ENCODE measurements at places on chromosomes 16 and 17.
A peak's percentile ranks its signal among the peaks of the same experiment; 100 is the strongest.

DNA sequence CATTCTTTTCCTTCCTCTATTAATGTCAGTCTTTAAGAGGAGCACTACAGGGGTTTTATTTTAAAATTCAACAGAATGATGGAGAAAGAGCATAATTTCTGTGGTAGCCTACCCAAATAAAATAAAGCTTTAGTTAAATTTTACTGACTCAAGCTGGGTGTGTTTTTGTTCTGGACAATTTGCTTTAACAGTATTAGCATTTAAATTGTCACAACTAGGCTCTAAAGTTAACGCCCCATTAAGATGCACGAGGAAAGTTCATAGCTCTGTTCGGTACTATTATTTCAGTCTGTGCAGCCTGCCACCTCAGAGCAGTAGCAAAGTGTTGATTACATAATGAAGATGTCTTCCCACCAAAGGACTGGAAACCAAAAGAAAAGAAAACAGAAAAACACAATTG lies 52.0 kb downstream of the CDK12 start:
- no peak for DNase-seq

DNA sequence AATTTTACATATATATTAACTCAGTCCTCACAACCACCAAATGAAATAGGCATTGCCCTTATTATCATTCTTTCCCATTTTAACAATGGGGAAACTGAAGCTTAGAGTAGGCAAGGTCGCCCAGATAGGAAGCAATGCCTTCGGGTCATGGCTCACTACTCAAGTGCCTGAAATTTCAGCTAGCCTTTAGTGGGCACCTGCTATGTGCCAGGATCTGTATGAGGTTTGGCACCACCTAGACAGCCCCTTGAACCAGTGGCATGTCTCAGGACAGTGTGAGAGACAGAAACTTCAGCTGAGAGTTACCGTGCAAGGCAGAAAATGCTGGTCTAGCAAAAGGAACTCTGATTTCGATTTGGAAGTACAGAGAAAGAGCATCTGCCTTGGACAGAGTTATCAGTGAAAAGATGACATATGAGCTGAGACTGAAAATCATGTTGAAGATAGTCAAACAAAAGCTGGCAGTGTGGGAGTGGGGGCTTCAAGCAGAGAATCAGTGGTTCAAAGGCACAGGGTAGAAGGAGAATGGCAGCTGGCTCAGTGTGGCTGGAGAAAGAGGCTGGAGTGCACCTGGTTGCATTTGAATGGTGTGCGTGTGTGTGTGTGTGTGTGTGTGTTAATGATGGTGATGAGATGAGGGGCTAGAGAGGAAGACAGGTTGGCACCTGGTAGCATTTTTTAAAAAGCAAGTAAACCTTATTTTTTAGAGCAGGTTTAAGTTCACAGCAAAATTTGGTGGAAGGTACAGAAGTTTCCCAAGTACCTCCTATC lies 29.1 kb downstream of the CDH13 start:
- DNase-seq: no peak

- no peak for DNase-seq
Observed at GRCh38 chr17:55588446-55589242, 77.4 kb upstream of the SMIM36 start.

DNA sequence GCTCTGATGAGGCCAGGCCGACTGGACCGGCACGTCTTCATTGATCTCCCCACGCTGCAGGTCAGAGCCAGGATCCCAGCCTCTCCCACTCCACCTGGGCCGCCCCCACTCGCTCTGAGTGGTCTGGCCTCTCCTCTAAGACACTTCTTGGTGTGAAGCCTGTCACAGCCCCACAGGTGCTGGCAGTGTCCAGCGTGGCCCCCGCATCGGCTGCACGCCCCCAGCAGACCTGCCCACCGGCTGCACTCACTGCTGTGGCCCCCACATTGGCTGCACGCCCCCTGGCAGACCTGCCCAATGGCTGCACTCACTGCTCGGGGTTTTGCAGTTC lies 15.8 kb upstream of the RPL13 start:
- no peak for DNase-seq

DNA sequence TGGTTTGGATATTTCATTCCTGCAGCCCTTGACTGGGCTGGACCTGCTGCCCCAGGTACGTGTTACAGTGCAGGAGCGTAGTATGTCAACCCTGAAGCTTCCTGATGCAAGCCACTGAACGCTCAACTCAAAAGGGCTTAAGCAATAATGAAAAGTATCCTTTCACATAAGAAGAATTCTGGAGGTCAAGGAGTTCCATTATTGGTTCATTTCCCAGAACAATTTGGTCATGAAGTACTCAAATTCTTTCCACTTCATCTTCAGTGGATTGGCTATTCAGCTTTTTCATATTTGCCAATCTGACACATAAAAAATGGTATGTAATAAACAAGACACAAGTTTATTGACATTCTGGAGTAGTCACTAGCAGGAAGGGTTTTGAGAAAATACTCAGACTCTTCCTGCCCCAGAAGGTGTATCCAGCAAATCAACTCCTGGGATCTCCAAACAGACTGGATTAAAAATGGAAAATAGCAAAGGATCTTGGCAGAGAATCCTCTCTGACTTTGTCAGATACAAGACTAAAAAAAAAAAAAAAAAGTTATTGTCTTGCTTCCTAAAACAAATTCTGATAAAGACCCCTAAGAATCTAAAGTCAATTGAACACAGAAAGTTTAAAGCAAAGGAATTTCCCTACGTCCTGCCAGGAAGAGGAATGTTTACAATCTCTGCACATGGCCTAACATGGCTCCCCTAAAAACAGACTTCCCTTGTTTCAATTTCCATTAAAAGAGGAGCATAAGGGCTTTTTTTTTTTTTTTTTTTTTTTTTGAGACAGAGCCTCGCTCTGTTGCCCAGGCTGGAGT lies 37.5 kb upstream of the WSB1 start:
- DNase-seq: peak; percentile 85

DNA sequence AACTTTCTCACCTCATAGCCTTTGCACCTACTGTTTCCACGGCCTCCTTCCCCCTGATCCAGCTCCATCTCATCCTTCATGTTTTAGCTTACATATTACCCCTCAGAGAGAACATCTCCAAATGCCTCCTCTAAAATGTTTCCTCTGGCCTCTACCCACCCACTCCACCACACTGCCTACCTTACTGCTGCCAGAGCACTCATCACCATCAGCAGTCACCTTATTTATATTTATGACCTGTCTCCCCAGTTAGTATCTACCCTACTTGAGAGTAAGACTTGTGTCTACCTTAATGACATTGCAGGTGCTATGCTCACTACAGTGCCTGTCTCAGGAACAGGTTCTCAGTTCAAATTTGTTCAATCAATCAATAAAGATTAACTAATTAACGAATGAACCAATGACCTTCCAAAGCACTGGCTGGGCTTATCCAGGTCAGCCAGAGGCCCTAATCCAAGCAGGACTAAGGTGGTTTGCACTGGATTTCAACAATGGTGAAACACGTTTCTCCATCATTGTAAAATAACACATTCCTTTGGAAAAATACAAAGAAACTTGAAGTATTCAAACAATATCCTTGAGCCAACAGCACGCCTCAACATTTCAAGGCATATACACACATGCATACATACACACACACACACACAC lies 41.1 kb downstream of the AMFR start:
- DNase-seq: no peak

- no peak for DNase-seq
Observed at GRCh38 chr17:66406701-66407644, 104.6 kb downstream of the PRKCA start.

GRCh38 chr16:56425439-56425832 lies at the start of gene AMFR:
TSS of gene AMFR (minus strand) at chr16:56425545. CDS start at chr16:56425327, 218 bp downstream.
- peak; percentile 22 for DNase-seq

- peak; percentile 37 for DNase-seq
Observed at GRCh38 chr16:528111-529011, 849 bp downstream of the CAPN15 start.

DNA sequence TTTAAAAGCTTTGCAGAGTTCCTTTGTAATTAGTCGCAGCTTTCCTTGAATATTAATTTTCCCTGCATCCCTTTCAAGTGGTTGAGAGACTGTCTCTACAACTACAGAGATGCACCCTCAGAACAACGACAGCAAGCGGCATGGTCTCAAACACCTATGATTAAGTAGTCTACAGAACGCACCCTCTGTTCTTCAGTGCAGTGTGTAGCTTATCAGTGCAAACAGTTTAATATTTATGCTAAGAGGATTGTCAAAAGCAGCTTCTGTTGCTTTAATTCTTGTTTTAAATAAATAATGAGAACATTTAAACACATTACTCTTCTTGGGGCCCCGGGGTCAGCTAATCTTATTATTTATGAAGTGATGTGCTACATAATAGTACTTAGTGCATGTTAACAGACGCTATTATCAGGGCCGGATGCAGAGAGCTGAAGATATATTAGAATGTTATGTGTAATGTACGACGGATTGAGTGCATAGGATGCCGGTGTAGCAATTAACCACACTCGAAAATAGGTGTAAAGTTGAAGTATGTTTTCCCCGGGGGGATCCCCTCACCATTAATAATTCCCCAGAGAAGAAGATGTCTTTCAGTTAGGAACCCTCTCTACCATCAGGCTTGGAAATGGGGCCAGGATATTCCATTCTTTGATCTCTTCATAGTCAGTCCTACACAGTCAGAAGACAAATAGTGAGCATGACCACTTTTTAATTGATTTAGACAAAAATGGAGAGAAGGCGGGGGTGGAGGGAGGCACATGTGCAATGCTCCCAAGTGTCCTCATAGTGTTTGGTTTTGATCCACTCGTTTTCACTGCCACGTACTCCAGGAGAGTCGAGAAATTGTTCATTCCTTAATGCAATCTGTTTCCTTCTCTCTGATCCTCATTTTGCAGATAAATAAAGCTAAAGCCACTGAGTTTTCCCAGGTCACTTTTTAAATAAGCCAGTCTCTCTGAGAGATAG lies 176.3 kb downstream of the IRX3 start:
- DNase-seq: no peak

DNA sequence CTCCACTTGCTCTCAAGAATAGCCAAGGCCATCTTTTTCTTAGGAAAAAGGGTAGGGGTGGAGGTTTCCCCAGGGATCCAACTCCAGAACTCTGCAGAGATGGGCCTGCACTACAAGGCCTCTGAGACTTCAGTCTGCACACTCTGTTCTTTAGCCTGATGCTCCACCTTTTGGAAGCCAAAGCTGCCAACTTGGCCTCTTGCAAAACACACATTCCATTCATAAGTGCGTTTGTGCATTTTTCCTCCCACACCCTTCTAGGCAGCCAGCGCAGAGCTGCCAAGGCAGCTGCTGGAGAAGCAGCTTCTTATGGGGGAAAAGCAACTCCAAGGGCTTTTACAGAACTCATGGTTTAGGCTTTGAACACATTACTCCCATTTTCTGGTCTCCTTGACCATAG lies 45.3 kb downstream of the REXO5 start:
- peak; percentile 84 for DNase-seq

DNA sequence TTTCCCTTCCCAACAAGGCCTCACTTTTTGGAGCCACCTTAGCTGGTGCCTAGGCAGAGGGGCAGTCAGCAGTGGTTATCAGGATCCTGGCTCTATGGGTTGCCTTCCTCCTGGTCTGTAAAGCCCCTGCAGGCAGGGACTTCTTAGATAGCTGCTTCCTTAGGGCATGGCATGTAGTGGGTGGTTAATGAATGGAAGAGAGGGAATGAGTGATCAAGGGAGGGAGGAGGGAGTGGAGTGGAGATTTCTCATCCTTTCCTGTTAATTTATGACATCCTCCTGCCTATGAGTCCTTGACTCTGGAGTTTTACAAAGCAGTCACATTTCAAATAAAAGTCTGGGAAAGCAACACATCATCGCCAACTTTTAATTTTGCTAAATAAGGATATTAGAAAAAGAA lies 40.7 kb downstream of the SNX20 start:
- DNase-seq: no peak

- no peak for DNase-seq
Observed at GRCh38 chr16:57530104-57530521, 6.3 kb downstream of the CCDC102A start.

DNA sequence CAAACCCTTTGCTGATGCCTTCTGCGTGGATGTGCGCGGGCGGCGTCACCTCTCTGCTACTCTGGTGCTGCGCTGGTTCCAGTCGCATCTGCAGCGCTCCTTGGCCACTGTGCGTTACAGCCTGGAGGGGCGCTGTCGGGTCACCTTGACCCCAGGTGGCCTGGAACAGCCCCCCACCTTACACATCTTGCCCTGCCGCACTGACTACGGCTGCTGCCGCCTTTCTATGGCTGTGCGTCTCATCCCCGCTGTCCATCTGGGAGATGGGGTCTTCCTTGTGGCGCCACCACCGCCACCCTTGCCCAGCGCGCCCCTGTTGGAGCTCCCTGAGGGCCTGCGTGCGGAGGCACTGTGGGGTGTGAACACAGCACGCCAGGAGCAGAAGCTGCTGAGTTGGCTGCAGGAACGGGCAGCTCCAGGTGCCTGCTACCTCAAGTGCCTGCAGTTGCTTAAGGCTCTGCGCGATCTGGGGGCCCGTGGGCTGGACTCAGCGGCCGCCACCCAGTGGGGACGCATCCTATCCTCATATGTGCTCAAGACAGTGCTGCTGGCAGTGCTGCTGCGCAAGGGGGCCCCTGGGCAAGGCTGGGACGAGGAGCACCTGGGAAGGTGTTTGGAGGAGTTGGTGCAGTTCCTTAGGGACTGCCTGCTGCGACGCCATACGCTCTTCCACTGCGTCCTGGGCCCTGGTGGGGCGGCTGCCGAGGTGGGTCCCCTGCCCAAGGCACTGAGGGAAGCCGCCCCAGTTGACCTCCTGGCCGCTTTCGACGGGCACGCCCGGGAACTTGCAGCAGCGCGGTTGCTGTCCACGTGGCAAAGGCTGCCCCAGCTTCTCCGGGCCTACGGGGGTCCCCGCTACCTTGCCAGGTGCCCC lies 1.6 kb downstream of the ITPRIPL2 start:
- DNase-seq: no peak

DNA sequence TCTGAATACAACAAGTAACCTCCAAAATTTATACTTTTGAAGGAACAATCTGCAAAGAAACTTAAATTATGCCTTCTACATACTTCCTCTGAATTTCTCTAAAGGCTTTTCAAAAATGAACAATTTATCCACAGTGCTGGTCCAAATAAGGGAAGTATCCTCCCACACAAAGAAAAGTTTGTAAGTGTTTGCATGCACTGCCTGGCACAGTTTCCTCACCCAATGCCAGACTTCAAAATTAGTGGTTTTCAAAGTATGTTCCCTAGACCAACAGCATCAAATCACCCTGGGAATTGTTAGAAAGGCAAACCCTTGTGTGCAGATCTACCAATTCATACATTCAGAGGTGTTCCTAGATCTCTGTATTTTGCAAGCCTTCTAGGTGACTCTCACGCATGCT lies 82.5 kb downstream of the PCTP start:
- peak; percentile 2 for DNase-seq

DNA sequence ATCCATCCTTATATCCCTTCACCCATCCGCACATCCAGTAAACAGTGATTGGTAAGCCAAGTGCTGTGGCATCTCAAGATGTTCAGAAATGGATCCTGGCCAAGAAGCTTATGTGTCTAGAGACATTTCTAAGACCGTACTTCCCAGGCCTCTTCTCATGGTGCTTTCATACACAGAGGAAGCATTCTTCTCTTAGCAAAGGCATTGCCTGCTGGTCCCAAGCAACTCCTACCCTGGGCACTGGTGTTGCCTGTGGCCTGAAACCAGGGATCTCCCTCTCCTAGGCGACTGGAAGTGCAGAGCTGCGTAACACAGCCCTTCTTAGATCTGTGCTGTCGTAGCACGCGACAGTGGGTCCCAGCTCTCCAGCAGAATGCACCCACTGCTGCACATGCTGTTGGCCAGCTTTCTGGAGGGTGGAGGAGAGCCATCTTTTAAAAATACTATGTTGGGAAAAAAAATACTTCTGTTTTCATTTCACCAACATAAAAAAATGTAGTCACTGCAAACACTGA lies 182.9 kb downstream of the CCDC182 start:
- DNase-seq: no peak

GRCh38 chr17:81401723-81402529 lies 6.7 kb downstream of the BAHCC1 start:
- no peak for DNase-seq

- DNase-seq: no peak
Observed at GRCh38 chr16:19307587-19308241, 22.2 kb downstream of the CLEC19A start.
